ENCODE measurements at places on chromosomes 2 and 18.
A peak's percentile ranks its signal among the peaks of the same experiment; 100 is the strongest.

DNA sequence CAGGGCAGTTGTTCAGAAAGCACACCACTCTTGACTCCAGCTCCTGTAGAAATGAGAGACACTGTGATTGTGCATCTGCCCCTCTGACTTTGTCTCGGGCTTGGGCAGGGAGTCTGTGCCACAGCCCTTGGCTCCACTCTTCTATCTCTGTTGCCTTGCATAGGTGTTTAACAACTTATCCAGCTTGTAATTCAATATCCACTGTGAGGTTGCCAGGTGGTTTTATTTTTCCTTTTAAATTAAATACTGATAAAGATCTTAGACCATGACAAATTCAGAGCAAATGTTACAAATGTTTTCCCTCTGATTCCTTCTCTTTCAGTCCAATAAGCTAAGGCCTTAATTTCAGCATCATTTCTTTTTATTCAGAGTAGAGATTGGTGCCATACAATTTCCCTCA, 421.7 kb downstream of the STK39 start:
- DNase-seq, result no peak

DNA sequence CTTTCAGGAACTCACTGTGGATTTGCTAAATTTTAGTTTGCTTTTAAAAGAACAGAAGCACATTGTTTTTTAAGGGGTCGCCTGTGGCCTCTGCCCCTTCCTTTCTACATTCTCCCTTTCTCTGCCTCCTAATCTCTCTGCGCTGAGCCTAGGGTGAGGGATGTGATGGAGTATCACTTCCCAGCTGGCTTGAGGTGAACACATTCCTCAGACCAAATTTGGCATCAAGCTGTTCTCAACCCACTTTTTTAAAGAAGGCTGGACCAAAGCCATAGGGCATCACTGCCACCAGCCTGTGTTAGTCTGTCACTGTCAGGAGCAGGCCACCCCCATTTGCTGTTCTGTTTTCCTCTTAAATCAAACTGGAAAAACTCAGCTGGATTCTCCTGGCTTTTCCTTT, 27.4 kb downstream of the EIF4E2 start:
- DNase-seq, result no peak

DNA sequence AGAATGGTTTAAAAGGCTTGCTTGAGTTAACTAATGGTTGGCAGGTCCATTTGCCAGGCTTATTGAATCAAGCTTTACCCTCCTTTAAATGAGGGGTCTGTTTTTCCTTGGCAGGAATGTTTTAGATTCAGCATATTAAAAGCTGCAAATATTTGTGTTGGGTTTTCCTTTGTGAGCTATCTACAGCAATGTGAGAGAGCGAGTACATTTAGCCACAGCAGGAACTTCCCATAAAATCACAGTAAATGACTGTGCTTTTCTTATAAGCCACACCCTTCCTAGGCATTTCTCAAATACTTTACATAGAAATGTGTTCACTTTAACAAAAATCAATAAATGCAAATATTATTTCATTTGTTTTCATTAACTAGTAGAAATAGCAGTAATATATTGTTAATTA, 23.9 kb downstream of the CALCRL start:
- DNase-seq, result no peak

DNA sequence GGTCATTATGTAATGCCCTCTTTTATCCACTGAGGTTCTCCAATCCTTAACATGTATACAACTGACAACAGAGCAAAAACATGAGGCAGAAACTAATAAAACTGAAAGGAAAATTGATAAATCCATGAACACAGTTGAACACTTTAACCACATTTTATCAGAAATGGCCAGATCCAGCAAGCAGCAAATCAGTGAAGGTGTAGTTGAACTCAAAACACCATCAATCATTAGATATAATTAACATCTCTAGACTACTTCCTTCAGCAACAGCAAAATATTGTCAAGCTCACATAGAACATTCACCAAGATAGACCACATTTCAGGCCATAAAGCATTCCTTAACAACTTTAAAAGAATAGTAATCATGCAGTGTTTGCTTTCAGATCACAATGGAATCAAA, 72.9 kb downstream of the HS6ST1 start:
- no peak for DNase-seq

GRCh38 chr2:88070055-88070454, 2.4 kb downstream of the SMYD1 start:
- DNase-seq, result no peak

GRCh38 chr18:65091744-65092329, 659.0 kb upstream of the CDH7 start:
- DNase-seq, result no peak

GRCh38 chr2:164535280-164536025, 85.8 kb downstream of the GRB14 start:
- no peak for DNase-seq

DNA sequence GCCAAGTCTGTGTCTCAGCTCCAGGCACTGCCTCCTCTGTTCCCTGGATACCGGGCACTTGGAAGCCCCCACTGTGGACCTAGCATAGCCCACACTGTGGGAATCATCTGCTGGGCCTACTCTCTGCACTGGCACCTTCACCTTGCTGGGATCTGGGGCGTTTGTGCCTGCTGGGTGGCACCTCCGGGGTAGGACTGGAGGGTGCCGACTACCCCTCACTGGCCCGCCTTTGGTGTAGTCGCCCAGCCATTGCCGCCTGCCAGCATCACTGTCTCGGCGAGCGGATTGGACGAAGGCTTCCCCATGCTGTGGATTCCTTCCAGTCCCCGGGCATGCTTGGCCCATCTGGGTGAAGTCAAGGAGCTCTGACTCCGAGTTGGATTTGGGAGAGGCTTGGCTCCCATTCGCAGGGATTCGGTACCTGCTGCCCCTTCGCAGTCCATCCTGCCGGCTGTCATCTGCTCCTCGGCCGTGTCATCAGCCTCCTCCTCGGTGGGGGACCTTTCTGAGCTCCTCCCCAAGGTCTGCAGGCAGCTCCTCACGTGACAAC, 180.6 kb upstream of the HDAC4 start:
- DNase-seq, result no peak

- DNase-seq, result no peak
These were observed 51.4 kb downstream of the LINC00305 start for GRCh38 chr18:64097497-64097896.

DNA sequence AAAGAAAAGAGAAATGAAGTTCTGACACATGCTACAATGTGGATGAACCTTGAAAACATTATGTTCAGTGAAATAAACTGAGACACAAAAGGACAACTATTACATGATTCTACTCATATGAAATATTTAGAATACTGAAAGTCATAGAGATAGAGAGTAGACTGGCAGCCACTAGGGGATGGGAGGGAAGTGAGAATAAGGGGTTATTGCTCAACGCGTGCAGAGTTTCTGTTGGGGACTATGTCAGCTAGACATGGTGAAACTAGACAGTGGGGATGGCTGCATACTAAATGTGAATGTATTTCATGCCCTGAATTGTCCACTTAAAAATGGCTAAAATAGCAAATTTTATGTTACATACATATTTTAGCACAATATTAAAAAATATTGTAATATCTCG, 108.7 kb upstream of the ATL2 start:
- DNase-seq, result no peak

- peak; percentile 72 for DNase-seq
These were observed 16.0 kb downstream of the TMEM177 start for GRCh38 chr2:119694845-119695521.

DNA sequence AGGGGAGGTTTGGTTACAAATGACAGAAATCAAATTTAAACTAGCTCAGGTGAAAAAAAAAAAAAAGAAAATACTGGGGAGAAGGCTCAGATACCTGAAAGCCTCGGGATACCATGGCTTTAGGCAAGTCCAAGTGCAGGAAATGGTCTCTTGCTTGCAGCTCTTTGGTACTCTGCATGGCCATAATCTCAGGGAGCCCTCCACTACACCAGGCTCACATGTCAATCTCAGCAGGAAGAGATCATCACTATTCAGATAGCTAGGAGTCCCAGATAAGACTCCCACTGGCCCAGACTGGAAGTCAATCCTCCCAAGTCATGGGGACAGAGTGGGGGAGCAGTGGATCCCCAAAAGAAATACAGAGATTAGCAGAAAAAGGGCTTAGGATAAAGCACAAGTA, 64.8 kb upstream of the RALBP1 start:
- no peak for DNase-seq

GRCh38 chr2:191739194-191739593, 61.3 kb downstream of the NABP1 start:
- no peak for DNase-seq

DNA sequence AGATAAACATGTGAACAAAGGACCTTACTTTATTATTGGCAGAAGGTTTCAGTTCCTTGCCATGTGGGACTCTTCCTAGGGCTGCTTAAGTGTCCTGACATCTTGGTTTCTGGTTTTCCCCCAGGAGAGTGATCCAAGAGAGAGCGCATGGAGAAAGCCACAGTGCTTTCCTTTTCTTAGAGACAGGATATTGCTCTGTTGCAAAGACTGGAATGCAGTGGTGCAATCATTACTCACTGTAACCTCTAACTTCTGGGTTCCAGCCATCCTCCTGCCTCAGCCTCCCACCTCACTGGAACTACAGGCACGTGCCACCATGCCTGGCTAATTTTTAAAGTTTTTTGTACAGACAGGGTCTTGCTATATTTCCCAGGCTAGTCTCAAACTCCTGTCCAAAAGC, 38.1 kb upstream of the TCF7L1 start:
- DNase-seq, result no peak

DNA sequence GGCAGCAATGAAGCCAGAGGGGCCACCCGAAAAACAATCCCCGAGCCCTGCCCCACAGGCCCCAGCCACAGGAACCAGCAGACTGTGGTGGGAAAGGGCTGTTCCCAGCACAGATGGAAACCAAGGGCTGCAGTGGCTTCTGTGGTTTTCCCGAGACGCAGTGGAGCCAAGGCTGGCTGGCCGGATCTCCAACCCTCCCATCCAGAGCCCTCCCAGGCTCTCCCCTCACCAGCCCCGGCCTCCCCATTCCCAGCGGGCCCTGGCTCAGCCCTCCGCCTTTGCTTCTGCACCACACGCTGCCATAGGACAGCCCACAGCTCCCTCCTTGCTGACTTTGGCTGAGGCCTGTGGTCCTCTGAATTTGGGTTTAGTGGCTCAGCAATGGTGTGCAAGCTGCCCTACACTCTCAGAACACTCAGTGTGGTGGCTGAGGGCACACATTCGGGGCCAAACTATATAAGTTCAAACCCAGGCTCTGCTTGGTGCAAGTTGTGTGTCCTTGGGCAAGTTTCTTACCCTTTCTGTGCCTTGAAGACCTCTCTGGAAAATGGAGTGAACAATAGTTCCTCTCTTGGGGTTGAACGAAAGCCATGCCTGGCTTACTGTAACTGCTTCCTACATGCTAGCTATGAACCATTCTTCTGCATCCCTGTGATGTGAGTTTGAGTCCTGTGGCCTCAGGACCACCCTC, 200.1 kb downstream of the SMAD7 start:
- no peak for DNase-seq

DNA sequence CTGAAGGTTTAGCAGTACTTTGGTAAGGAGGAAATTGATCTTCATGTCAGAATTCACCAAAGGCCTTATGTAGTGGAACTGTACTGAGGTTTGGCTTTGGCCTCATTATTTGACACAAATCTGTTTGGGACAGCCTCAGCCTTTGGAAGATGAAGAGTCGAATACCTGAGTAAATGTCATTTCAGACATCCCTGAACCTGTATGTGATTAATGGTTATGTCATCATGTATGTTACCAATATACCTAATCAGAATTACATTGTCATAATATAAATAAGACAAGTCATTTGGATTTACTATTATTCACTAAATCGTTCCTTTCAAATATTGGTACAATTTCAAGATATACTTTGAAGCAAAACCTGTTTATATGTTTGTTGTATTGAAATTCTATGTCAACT, 10.6 kb upstream of the ABCA12 start:
- no peak for DNase-seq

- no peak for DNase-seq
These were observed 61.7 kb downstream of the CD226 start for GRCh38 chr18:69885841-69886531.

DNA sequence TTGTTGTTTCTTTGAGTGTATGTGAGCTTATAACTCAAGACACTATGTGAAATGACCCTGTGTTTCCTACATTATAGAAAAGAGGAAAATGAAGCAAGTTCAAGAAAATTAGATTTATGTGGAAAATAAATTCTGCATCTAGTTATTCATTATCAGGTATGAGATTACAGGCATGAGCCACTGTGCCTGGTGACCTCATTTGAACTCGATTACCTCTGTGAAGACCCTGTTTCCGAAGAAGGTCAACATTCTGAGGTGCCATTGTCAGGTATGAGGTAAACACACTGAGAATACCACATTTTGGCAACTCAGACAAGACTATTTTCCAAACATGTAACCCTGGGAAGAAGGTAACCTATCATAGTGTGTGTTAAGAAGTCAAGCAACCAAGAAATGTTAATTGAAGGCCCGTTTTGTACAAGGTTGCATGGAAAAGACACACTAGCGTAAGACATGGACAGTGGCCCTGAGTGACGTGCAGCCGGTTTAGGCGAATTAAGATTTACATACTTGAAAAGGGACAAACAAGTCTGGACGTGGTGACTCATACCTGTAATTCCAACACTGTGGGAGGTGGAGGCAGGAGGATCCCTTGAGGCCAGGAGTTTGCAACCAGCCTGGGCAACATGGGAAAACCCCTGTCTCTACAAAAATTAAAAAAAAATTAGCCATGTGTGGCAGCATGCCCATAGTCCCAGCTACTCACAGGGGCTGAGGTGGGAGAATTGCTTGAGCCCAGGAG, 186.6 kb downstream of the NEDD4L start:
- DNase-seq, result no peak

GRCh38 chr18:54873884-54874255, 45.6 kb downstream of the RAB27B start:
- DNase-seq, result no peak
